ENCODE measurements at places on chromosomes 2 and 18. TPM values are rescaled to one million over a fixed set of nuclear protein-coding genes. Genes with fewer than 3 reads are reported as not detected.

GRCh38 chr2:109510136-109511028 is 103.4 kb downstream of the SEPTIN10 start:
- no peaks in the 10 kb centered on the region for H3K4me1 ChIP-seq
- H3K27ac ChIP-seq = no peak overlapping the region
- no peaks in the 10 kb centered on the region for H3K27me3 ChIP-seq
- peak; percentile 67 for DNase-seq
- H3K36me3 ChIP-seq = no peaks in the 10 kb centered on the region

DNA sequence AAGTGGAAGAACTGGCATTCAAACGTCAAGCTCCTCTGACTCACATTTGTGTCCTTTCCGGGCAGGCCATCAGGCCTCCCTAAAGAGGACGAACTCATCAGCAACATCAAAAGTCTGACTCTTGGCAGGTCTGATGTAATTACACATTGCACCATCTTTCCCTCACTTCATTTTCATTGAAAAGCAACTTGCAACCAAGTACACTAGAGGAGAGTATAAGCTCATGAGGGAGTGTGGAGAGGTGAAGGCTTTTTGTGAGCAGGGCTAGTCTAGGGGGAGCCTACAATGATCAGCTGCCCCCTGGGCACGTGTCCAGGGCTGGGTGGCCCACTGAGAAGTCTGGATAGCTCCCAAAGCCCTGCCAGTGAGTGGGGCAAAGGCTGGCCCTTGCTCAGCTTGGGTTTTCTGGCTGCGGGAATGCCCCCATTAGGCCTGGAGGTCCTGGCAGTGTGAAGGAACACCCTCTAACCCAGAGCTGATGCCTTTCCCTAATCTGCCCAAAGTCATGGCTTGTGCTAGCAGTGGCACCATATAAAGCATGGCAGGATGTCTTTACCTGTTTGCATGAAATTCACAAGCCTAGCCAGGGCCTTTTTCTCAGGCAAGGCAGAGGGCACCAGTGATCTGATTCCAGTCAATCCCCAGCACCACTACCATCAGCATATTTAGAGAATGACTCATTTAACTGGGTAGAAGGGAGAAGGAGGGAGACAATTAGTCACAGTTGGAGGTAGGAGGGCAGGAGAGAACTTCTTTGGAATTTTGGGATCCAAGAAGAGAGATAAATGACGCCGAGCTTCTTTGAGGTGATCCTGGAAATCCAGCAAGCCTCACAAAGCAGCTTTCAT is 8.5 kb upstream of the DAW1 start:
- no peak overlapping the region for H3K4me3 ChIP-seq
- peaks cover 5% of the 10 kb centered on the region for H3K4me1 ChIP-seq
- no peak for DNase-seq
- H3K27ac ChIP-seq = no peak overlapping the region
- no peaks in the 10 kb centered on the region for H3K36me3 ChIP-seq

- H3K4me1 ChIP-seq = peaks cover 36% of the 10 kb centered on the region
- H3K27ac ChIP-seq = no peak overlapping the region
- H3K4me3 ChIP-seq = no peak overlapping the region
- H3K36me3 ChIP-seq = no peaks in the 10 kb centered on the region
- no peak for DNase-seq
Measured at GRCh38 chr18:63157293-63158011, 162.1 kb downstream of the BCL2 start.

DNA sequence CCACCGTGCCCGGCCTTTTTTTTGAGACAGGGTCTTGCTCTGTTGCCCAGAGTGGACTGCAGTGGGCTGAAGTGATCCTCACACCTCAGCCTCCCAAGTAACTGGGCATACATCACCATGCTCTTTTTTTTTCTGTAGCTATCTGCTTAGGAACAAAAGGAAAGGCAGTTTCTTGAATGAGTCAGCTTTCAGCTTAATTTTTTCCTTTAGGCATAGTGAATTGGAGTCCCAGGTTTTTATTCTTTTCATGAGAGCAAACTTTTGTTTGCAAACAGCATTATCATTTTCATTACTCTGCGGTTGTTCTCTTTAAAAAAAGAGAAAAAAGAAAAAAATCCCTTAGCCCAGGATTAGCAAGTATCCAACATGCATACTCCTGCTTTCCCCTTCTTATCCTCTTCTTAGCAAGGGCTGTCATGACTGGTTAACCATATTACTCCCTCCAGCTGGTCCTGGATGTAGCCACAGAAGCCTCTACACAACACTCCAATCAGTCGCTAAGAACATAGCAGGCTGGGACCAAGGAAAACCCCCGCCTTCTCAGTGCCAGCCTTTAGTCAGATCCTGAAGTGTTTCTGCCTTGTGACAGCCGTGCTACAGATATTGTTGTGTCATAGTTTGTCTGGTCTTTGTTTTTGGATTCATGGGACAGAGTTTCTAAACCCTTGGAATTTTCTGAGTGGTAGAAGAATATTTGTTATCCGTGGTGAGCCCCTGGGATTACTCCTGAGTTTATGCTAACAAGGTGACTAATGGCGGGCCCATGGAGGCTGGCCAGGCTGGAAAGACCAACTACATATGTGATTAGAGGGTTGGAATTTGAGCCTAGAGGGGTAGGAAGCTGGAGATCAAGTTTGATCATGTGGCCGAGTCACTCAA is 23.3 kb upstream of the ST3GAL5 start:
- no peaks in the 10 kb centered on the region for H3K36me3 ChIP-seq
- no peak overlapping the region for H3K27ac ChIP-seq
- H3K4me3 ChIP-seq = no peak overlapping the region
- no peaks in the 10 kb centered on the region for H3K4me1 ChIP-seq
- DNase-seq = no peak

DNA sequence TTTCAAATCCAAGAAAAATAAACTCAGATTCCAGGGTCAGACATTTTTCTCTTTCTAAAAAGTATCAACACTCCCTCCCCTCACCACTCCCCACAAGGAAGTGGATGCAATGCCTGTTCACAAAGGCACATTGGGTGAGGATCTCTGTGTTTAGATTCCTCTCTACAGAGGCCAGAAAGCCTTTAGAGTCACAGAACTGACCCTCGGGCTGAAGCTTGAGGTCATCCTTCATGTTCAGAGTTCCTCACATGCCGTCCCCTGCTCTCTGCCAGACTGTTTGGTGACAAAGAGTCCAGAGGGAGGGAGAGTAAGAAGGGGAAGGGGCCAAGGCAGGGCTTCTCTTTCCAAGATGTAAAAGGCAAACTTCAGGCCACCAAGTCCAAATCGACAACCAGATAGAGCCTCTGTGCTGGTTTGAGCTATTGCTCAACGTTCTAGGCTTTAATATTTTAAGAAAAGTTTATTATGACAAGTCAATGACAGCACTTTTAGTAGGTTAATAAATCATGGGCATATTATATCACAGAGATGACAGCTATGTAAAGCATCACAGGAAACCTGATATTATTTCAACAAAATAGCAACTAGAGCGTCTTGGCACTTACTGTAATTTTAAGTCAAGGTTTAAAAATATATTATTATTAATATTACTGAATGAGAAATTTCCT is 269.4 kb downstream of the ETAA1 start:
- H3K4me3 ChIP-seq = no peak overlapping the region
- H3K4me1 ChIP-seq = peaks cover 8% of the 10 kb centered on the region
- peak overlapping the region; percentile 52 for H3K27ac ChIP-seq
- H3K36me3 ChIP-seq = no peaks in the 10 kb centered on the region

DNA sequence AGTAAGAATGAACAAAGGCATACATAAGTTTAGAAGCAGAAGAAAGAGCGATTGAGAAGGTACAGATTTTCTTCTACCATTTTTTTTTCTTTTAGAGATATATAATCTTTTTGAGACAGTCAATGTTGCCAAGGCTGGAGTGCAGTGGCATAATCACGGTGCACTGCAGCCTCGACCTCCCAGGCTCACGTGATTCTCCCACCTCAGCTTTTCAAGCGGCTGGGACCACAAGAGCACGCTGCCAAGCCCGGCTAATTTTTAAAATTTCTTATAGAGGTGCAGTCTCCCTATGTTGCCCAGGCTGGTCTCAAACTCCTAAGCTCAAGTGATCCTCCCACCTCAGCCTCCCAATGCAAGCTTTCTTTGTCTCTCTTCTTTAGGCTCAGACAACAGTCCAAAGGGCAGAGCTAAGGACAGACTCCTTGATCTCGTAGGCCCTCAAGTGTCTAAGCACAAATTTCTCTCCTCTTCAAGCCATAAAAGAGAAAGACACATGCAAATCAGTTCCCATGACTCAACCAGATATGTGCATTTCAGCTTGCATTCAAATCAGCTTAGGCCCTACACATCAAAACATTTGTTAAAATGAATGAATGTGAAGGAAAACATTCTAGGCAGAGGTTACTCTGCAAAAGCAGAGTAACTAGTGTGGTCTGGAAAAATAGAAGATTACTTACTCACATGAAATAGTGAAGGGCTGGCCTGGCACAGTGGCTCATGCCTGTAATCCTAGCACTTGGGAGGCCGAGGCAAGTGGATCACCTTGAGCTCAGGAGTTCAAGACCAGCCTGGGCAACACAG is 18.0 kb downstream of the ITSN2 start:
- peaks cover 3% of the 10 kb centered on the region for H3K4me1 ChIP-seq
- no peaks in the 10 kb centered on the region for H3K36me3 ChIP-seq
- no peaks in the 10 kb centered on the region for H3K27me3 ChIP-seq
- DNase-seq = no peak
- H3K4me3 ChIP-seq = no peak overlapping the region
- no peak overlapping the region for H3K27ac ChIP-seq

GRCh38 chr2:119240311-119241204 is 16.9 kb downstream of the STEAP3 start:
- H3K27ac ChIP-seq = peak overlapping the region; percentile 90
- H3K36me3 ChIP-seq = no peaks in the 10 kb centered on the region
- H3K27me3 ChIP-seq = no peaks in the 10 kb centered on the region
- DNase-seq = peak; percentile 89
- no peak overlapping the region for H3K4me3 ChIP-seq
- H3K4me1 ChIP-seq = peaks cover 15% of the 10 kb centered on the region

- no peaks in the 10 kb centered on the region for H3K4me1 ChIP-seq
- no peaks in the 10 kb centered on the region for H3K36me3 ChIP-seq
- DNase-seq = no peak
- no peak overlapping the region for H3K27ac ChIP-seq
Measured at GRCh38 chr2:36238106-36238505, 117.5 kb upstream of the CRIM1 start.

DNA sequence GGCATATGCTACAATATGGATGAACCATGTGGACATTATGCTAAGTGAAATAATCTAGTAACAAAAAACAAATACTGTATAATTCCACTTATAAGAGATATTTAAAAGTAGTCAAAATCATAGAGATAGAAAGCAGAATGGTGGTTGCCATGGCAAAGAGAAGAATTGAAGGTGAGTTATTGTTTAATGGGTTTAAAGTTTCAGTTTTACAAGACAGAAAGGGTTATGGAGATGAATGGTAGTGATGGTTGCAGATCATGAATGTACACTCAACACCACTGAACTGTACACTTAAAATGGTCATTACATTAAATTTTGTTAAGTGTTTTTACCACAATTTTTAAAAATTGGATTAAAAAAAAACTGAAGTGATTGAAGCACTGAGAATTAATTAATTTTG is 298.2 kb upstream of the ZC3H15 start:
- no peak for DNase-seq
- no peak overlapping the region for H3K4me3 ChIP-seq
- no peaks in the 10 kb centered on the region for H3K36me3 ChIP-seq
- H3K4me1 ChIP-seq = no peaks in the 10 kb centered on the region

- H3K27ac ChIP-seq = no peak overlapping the region
- no peaks in the 10 kb centered on the region for H3K27me3 ChIP-seq
Measured at GRCh38 chr18:74898965-74899364, 301.3 kb downstream of the ZNF407 start.

DNA sequence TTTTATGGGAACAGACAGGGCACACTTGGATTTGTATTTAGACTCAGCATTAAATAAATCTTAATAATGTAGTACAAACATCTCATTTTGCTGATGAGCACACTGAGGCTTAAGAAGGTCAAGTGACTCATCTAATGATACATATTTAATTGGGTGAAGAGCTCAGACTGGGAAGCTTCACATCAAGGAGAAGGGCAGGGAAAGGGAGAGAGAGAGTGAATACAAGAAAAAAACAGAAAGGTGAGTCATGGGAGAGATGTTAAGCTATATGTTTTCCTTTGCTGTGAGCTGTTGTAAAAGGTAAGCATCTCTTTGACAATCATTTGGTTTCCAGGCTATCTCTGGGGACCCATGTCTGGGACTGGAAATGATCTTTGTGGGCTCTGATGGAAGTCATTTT is 277.8 kb downstream of the SETBP1 start:
- H3K27ac ChIP-seq = no peak overlapping the region
- DNase-seq = no peak
- H3K27me3 ChIP-seq = no peaks in the 10 kb centered on the region
- H3K4me1 ChIP-seq = peaks cover 21% of the 10 kb centered on the region

DNA sequence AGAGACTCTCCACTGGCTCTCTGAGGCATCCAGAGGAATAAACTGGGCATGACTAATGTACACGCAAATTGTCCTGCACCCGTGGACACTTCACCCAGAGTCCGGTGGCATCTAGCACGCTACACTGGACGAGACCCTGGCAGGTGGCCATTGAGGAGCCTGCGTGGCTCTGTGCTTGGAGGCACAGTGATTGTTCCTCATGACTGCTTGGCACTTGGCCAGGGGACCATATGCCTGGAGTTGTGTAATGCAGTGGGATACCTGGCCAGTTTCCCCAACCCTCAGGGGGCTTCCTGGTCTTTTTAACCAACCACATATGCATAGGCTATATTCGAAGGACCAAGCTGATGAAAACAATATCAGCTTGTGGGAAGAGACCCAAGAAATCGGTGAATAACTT is 66.6 kb downstream of the MTCL1 start:
- no peak overlapping the region for H3K27ac ChIP-seq
- H3K4me1 ChIP-seq = no peaks in the 10 kb centered on the region
- DNase-seq = peak; percentile 76
- no peak overlapping the region for H3K4me3 ChIP-seq
- no peaks in the 10 kb centered on the region for H3K36me3 ChIP-seq

The CYS1 gene
- 2.5 TPM for total RNA-seq

The ZBTB7C gene
- total RNA-seq = 2.5 TPM

The C2orf15 gene
- not detected for total RNA-seq

The C2orf76 gene
- total RNA-seq = 9.5 TPM

The DCC gene
- total RNA-seq = not detected

The RAB11FIP5 gene
- 22.6 TPM for total RNA-seq

The CFC1 gene
- total RNA-seq = not detected
